HepG2 (cell line): ENCODE measurements at places on chromosomes 5 and 9. TPM values are rescaled to one million over a fixed set of nuclear protein-coding genes. Genes with fewer than 3 reads are reported as not detected.

The NR4A3 gene
- total RNA-seq = 0.02 TPM in 1 of 2 replicates, not detected in the other

DNA sequence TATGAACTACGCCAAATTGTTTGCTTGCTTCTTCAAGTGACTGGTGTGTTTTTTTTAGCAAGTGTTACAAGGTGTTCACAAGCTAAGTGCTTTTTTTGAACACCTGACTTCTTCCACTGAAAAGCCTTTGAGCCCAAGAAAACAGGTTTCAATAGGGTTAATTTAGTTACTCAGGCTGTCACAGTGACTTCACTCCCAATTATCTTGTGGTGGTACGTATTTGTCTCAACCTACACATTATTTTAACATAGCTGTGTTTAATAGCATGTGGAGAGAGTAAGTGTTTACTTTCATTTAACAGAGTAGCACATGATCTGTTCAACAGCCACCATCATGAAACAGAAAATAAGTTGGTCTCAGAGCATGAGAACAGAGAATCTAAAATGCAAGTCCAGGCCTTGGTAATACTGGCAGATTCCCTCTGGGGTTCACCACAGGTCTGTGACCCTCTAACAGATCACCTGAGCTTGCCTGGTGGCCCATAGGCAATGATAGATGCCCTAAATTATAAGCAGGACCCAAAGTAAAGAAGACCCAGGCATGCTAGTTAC lies 267.7 kb upstream of the SMARCA2 start:
- H3K27me3 ChIP-seq = no peaks in the 10 kb centered on the region
- no peak overlapping the region for H3K4me3 ChIP-seq
- no peaks in the 10 kb centered on the region for H3K4me1 ChIP-seq
- H3K27ac ChIP-seq = no peak overlapping the region

DNA sequence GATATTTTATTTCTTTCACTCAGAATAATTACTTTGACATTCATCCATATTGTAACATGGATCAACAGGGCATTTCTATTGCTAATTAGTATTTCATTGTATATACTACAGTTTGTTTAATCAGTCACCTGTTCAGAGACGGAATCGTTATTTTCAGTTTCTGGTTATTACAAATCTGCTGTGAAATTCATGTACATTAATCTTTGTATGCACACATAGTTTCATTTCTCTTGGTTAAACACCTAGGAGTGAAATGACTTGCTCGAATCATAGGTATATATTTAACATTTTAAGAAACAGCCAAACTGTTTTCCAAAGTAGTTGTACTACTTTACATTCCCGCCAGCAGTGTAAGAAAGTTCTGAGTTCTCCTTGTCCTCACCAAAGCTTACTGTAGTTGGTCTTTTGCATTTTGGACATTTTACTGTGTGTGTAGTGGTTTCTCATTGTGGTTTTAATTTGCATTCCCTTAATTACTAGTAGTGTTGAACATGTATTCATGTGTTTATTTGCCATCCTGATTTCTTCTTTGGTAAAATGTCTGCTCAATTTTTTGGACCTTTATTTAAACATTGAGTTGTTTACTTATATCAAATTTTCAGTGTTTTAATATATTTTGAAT lies 198.2 kb downstream of the SAXO1 start:
- no peaks in the 10 kb centered on the region for H3K4me1 ChIP-seq
- H3K4me3 ChIP-seq = no peak overlapping the region
- no peak overlapping the region for H3K27ac ChIP-seq
- H3K36me3 ChIP-seq = no peaks in the 10 kb centered on the region
- H3K27me3 ChIP-seq = no peaks in the 10 kb centered on the region

DNA sequence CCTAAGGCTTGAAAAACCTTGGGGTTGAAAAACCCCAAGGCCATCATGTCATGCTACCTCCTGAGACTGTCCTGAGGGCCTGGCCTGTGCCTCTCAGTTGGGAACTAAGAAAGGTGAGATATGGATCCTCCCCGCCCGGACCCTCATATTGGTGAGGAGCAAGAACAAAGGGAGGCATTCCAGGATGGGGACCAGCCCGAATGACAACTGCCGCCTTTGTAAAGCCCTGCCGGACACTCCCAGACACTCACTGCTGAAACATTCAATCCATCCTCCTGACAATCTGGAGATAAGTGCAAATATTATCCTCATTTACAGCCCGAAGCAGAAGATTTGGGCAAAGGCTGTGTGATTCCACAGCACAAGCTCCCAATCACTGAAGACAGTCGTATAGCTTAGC lies 298.3 kb downstream of the NSG2 start:
- H3K4me1 ChIP-seq = no peaks in the 10 kb centered on the region
- DNase-seq = no peak
- H3K4me3 ChIP-seq = no peak overlapping the region
- H3K27ac ChIP-seq = no peak overlapping the region
- no peaks in the 10 kb centered on the region; the same call in 1 of the 2 replicates for H3K27me3 ChIP-seq
- H3K36me3 ChIP-seq = no peaks in the 10 kb centered on the region

- no peak overlapping the region for H3K4me3 ChIP-seq
- no peaks in the 10 kb centered on the region for H3K36me3 ChIP-seq
- H3K4me1 ChIP-seq = no peaks in the 10 kb centered on the region
- DNase-seq = no peak
- H3K27ac ChIP-seq = no peak overlapping the region
Observed at GRCh38 chr9:17653947-17654465, 75.1 kb downstream of the SH3GL2 start.

DNA sequence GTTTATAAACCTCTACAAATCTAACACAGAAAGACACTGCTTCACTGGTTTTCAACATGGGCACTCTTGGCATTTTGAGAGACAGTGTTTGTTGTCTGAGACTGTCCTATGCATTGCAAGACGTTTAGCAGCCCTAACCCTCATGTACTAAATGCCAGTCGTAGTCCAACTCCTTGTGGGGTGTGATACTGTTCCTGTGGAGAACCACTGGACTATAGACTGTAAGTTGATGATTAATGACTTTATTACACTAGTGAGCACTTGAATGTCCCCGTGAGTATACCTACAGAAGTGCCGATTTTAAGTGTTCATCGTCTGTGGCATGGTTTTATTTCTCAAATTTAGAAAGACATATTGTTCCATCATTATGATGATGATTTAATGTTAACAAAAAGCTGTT lies 46.2 kb downstream of the RECK start:
- no peak overlapping the region for H3K4me3 ChIP-seq
- DNase-seq = no peak
- H3K27me3 ChIP-seq = no peaks in the 10 kb centered on the region
- H3K4me1 ChIP-seq = peaks cover 10% of the 10 kb centered on the region
- H3K36me3 ChIP-seq = no peaks in the 10 kb centered on the region

DNA sequence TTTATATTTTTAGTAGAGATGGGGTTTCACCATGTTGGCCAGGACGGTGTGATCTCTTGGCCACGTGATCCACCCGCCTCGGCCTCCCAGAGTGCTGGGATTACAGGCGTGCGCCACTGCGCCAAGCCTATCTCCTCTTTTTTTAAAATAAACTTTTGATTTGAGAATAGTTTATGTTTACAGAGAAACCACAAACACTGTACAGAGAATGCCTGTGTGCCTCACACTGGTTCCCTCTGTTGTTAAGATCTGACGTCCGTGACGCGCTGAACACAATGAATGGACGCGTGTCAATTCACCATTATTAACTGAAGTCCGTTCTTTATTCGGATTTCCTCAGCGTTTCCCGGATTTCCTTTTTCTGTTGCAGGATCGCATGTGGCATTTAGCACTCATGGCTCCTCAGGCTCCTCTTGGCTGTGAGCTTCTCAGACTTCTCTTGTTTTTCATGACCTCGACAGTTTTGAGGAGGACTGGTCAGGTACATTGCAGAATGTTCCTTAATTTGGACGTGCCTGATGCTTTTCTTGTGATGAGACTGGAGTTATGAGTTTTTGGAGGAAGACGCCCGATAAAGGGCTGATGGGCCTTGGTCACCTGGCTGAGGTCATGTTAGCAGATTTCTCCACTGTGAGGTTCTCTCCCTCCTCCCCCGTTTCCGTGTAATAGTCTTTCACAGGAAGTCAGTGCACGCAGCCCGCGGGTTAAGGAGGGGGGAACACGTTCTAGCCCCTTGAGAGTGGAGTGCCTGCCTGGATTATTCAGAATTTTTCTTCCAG lies 69.6 kb downstream of the ANKRD33B start:
- H3K36me3 ChIP-seq = no peaks in the 10 kb centered on the region
- H3K4me3 ChIP-seq = no peak overlapping the region
- no peaks in the 10 kb centered on the region for H3K4me1 ChIP-seq
- H3K27ac ChIP-seq = no peak overlapping the region

The PPIC gene
- 9.9 and 17.2 TPM in 2 replicates for total RNA-seq

The ST8SIA4 gene
- not detected in 2 replicates for total RNA-seq

- H3K4me1 ChIP-seq = no peaks in the 10 kb centered on the region
- no peak for DNase-seq
- no peaks in the 10 kb centered on the region for H3K36me3 ChIP-seq
- H3K27me3 ChIP-seq = peaks cover 4% of the 10 kb centered on the region
- H3K4me3 ChIP-seq = no peak overlapping the region
Observed at GRCh38 chr5:171614511-171614910, 171.1 kb upstream of the SMIM23 start.

DNA sequence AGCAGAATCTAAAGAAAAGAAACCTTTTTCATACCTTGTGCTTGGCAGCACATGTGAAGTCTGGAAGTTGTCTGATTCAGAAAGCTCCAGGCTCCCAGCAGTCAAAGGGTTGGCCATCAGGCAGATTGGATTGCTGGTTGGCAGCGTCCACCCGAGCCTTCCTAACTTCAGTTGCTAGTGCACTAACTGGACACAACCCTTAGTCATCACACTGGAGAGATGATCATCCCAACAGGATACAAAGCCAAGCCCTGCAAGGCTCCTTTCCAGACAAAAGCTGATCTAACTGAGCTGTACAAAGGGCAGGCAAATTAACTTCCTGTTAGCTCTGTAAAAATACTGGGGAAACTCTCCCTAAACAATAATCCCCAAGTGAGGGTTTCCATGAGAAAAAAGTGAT lies 185.6 kb downstream of the SNX18 start:
- H3K36me3 ChIP-seq = no peaks in the 10 kb centered on the region
- H3K27me3 ChIP-seq = no peaks in the 10 kb centered on the region
- H3K4me3 ChIP-seq = no peak overlapping the region
- DNase-seq = no peak

GRCh38 chr5:179195561-179196404 lies 135.6 kb downstream of the ZNF354C start:
- peaks cover 6% of the 10 kb centered on the region; the same call in 1 of the 2 replicates for H3K4me1 ChIP-seq
- H3K27ac ChIP-seq = no peak overlapping the region
- peaks cover 21% of the 10 kb centered on the region for H3K27me3 ChIP-seq
- H3K36me3 ChIP-seq = no peaks in the 10 kb centered on the region
- no peak overlapping the region for H3K4me3 ChIP-seq
- no peak for DNase-seq

DNA sequence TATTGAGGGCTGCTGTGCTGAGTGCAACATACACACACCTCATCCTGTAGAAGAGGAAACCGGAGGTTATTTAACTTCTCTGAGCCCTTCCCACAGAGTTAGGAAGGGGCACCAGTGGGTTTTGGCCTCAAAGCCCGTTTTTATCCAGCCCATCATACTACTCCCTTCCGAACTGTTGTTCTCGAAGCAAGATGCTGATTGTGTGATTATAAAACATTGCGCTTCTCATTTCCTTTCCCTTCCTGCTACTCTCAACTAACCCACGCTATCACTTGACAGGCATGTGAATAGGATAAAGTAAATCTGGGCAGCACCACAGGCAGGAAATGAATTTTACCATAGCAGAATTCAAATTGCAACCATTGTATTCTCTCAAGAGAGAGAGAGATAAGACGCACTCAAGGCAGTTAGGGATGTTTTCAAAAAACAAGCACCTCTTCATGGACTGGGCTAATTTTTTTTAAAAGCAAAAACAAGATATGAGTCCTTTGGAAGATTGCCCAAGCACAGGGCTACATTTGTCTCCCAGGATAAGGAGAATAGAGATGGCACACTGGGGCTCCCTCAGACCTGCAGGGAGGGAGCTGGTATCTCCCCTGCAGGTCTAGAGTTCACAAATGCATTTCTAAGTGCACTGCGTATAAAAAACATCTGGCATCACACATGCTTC lies 52.6 kb downstream of the GNA14 start:
- H3K4me3 ChIP-seq = no peak overlapping the region
- no peaks in the 10 kb centered on the region for H3K4me1 ChIP-seq
- H3K36me3 ChIP-seq = no peaks in the 10 kb centered on the region
- H3K27ac ChIP-seq = no peak overlapping the region
- DNase-seq = no peak
- H3K27me3 ChIP-seq = no peaks in the 10 kb centered on the region

GRCh38 chr5:142670804-142671203 lies 15.1 kb downstream of the FGF1 start:
- H3K4me1 ChIP-seq = peaks cover 11% of the 10 kb centered on the region
- no peak for DNase-seq
- H3K27ac ChIP-seq = no peak overlapping the region
- H3K27me3 ChIP-seq = peaks cover 3% of the 10 kb centered on the region; the same call in 1 of the 2 replicates
- H3K36me3 ChIP-seq = no peaks in the 10 kb centered on the region

GRCh38 chr9:114397219-114397847 lies 9.6 kb upstream of the AKNA start:
- DNase-seq = no peak
- peaks cover 53% of the 10 kb centered on the region for H3K4me1 ChIP-seq
- no peaks in the 10 kb centered on the region for H3K27me3 ChIP-seq
- peak overlapping the region; percentile 74 for H3K4me3 ChIP-seq
- H3K36me3 ChIP-seq = no peaks in the 10 kb centered on the region

DNA sequence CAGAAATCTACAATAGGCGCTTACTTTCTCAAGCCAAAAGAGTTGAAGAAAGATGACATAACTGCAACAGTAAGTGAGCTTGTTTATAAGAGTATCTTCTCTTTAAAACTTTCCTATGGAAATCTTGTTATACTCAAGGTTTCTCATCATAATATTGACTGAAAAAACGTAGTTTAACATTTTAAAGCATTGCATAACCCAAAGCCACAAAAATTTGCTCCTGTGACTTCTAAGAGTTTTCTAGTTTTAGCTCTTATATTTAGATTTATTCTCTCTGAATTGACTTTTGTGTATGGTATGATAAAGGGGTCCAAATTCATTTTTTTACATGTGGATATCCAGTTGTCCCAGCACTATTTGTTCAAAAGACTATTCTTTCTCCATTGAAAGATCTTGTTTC lies 15.2 kb downstream of the WDR36 start:
- no peak overlapping the region for H3K27ac ChIP-seq
- peaks cover 89% of the 10 kb centered on the region for H3K36me3 ChIP-seq
- no peak for DNase-seq
- no peak overlapping the region for H3K4me3 ChIP-seq
- H3K4me1 ChIP-seq = no peaks in the 10 kb centered on the region

DNA sequence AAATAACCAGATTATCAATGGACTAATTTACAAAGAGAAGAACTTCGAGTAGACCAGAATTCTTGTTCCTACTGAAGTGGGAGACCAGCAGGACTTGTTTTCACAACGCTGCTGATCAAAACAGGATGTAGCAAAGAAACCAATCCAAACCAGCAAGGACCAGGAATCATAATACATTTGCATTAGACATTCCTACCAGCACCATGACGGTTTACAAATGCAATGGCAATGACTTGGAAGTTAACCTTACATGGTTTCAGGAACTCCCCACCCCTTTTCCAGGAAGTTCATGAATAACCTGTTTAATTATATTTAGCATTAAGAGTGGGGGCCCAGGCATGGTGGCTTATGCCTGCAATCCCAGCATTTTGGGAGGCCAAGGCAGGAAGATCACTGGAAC lies 100.0 kb downstream of the LPAR1 start:
- no peak overlapping the region for H3K4me3 ChIP-seq
- H3K27ac ChIP-seq = no peak overlapping the region
- DNase-seq = no peak
- H3K27me3 ChIP-seq = no peaks in the 10 kb centered on the region
